Stimulated activated CD8-positive, alpha-beta memory T cell treated with anti-CD3 and anti-CD28 coated beads, Interleukin-15, amount 100 ng/mL, for 4 hours (primary cell): ENCODE measurements at places on chromosomes 2 and 18.

GRCh38 chr2:187939180-187939579 lies 352.5 kb upstream of the GULP1 start:
- no peak for DNase-seq

GRCh38 chr2:186065491-186065890 lies 326.9 kb downstream of the FSIP2 start:
- no peak for DNase-seq

DNA sequence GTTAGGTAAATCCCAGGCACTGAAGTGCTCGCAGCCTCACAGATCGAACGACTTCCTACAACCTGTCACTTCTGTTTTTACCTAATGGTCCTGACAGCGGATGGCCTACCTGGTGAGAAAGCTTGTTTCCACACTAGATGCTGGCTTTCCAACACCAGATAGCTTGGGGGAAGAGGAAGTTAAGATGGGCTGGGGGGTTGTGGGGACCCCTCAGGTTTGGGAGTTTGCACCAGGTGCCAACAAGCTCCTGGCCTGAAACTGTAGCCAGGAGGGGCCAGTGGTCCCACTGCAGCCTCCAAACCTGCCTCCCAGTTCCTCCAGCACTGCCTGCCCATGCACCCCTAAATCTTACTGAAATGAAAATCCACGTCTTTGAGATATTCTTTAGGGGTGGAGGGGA lies 3.9 kb downstream of the TMEM185B start:
- no peak for DNase-seq

- DNase-seq, result no peak
These were observed 85.3 kb upstream of the ZNF397 start for GRCh38 chr18:35155398-35156117.

- DNase-seq, result no peak
These were observed 2.3 kb upstream of the BCL11A start for GRCh38 chr2:60555783-60556139.

GRCh38 chr2:63851691-63852311 lies 10.1 kb downstream of the UGP2 start:
- DNase-seq, result no peak

DNA sequence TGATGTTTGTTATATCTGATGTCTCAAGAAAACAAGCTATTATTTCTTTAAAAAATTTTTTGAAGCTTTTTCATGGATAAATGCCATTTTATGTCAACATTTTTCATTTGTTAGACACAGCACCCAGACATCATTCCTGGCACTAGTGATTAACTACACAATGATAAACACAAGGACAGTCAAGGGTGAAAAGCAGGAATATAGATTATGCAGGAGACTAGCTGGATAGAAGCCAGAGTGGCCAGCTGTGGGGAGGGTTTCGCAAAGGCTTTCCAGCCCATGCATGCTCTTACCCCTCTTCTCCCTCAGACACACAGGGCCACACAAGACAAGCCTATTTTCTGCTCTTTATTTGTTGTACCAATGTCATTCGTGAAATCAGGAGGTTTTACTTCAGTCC lies 127.1 kb upstream of the TTC39C start:
- no peak for DNase-seq

- DNase-seq, result no peak
These were observed 103.1 kb upstream of the SPATS2L start for GRCh38 chr2:200203381-200203827.

- no peak for DNase-seq
These were observed 19.4 kb upstream of the MBP start for GRCh38 chr18:77151772-77152520.

DNA sequence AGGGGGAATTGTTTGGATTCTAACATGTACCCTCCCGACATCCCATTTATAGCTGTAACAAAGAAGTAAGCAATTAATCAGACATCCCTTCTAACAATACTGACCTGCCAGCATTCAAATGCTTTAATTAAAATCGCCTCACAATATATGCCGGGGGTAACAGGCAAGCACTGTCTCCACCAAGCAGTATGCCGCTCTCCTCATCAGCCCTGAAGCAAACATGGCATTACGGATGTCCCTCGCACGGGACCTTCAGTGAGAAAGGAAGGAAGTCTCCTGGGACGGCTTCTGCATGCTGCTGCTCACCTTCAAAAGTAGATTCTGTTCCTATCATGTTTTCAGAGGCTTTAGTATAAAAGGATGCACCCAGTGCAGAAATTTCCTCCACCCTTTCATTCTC lies 292.7 kb upstream of the POU3F3 start:
- DNase-seq, result no peak

GRCh38 chr18:79637921-79638909 lies 41.4 kb upstream of the CTDP1 start:
- no peak for DNase-seq

GRCh38 chr2:218032336-218033171 lies 29.8 kb upstream of the TNS1 start:
- DNase-seq, result no peak

GRCh38 chr18:51211552-51211951 lies 14.1 kb upstream of the MEX3C start:
- DNase-seq, result no peak

GRCh38 chr2:224973112-224974016 lies 68.9 kb downstream of the DOCK10 start:
- DNase-seq, result no peak

DNA sequence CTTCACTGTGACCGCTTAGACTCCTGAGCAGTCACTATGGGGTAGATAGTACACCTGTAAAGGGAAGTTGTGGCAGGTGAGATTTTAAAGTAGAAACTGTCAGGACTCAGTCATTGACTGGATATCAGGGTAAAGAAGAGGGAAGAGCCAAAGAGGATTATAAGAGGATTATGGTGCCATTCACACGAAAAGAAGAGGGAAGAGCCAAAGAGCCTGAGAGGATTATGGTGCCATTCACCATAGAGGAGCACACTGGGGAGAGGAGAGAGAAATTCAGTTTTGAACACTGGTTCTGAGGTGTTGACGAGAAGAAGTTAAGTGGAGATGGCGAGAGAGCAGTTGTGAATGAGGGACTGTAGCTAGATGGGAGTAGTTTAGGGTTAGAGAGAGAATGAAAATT lies 16.9 kb upstream of the KCNJ13 start:
- DNase-seq, result no peak

DNA sequence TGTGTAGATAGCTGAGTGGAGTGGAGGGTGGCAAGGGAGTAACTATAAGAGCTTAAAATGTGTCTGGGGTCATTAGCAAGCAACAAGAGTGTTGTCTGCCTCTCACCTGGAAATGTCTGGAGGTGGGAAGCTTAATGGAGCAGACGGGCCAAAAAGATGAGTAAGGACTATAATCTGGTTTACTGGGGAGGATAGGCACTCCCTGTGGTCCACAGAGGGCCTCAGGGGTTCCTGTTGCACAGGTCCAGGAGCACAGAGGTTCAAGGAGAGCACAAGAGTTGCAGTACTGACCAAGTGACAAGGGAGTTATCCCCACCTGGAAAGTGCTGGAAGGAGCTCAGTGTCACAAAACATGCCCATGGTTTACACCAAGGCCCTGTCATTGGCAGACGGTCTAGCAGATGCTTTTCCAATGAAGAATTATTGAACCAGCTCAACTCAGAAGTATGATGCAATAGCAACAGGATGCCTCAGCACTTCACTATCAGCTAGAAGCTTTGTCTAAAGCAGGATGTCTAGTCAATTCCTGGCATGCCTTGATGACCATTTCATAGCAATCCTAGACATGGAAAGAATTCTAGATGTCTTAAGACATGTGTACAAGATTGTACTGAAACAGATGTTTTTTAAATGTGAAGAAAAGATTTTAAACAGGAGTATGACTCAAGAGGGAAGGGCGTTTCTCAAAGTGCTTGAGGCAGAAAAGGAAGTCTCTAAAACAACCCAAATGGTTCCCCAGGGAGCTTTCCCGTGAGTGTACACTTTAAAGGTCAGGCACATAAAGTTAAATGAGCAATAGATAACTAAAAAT lies 62.9 kb upstream of the SERPINE2 start:
- DNase-seq, result no peak

DNA sequence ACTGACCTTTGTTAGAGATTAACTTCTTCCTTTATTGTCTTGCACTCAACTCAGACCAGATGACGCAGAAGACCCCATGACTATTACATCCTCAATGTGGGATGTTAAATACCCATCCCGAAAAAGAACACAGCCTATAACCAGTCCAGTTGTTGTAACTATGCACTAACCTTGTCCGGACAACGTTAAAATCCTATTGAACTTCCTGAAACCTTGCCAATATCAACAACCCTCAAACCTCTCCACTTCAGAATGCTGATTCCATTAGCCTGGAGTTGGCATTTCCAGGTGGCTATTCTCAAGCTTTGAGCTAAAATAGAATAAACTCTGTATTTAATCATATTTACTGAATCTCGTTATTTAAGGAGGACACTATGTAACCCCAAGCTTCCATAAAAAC lies 13.6 kb downstream of the NMS start:
- DNase-seq, result no peak

- no peak for DNase-seq
These were observed 114.5 kb downstream of the METTL8 start for GRCh38 chr2:171319164-171319810.

GRCh38 chr2:239360421-239361310 lies 40.2 kb downstream of the HDAC4 start:
- DNase-seq, result no peak

DNA sequence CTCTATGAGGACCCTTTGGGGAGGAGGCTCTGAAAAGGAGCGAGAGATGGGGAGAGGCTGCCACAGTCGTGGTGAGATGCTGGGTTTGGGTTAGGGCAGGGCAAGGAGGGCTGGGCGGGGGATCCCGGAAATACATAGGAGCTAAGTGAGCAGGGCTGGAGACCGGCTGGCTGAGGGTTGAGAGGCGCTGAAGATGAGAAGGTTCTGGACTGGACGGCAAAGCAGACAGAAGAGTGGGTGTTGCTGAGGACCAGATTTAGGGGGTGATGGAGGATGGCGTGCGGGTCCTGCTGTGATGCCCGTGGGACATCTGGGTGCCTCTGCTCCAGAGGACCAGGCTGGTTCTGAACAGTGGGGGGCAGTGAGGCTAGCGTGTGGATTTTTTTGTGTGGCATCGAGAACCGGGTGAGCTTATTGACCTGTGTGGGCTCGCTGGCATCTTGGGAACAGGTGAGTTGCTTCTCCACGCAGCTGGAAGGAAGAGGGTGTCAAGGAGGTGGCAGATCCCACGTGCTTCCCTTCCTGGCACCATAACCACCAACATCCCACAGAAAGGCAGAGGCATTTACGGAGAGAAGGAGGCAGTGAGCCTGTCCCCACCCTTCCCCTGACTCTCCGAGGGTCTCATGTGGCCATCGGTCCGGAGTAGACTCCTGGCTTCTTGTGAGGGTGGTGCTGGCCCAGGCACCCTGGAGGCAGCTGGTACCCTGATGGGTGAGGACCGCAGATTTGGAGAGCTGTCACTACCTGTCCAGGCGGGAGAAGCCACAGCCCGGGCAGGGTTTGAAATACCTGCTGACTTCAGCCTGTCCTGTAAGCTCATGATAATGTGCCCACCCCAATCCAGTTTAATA lies 70.3 kb downstream of the ASB1 start:
- DNase-seq, result no peak

DNA sequence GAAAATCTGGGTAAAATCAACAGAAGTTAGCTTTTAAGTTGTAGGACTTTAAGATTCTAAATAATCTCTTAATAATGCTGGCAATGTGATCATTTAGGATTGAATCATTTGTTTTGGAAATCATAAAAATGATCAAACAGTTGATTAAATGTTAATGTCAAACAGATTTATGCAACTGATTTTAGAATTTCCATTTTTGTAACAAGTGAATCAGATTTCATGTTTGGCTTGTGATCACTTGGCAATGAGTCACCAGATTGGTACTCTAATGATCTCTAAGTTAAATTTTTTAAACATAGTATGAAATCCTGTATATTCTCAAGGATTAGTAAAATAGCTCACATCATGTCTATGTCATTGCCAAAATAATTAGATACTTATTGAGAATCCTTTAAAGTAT lies 50.1 kb upstream of the UNC80 start:
- DNase-seq, result no peak

DNA sequence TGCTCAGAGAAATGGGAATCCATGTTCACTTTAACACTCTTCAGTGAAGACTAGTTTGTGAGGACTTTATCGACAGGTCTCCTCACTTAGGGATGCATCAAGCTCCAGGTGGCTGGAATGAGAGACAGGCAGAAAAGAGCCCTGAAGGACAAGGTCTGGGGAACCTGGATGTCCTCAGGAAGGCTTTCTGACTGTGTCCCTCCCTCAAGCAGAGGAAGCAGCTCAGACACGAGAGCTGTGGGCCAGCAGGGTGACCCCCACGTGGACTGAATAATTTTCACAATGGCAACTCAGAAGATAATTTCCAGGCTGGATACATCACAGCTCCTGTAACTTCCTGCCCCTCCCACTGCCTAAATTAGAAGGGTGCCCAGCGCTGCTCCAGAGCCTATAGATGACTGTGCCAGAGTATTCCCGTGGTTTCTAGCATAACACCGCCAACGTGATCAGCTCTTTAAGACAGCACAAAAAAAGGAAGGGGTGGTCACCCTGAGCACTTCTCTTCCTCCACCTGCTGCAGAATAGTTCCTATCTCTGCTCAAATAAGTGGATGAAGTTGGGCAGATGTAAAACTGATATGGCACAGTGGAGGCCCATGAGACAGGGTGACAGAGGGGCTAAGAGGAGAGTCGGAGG lies 25.7 kb upstream of the NCK2 start:
- DNase-seq, result no peak

GRCh38 chr2:98778741-98779483 lies 48.0 kb upstream of the MGAT4A start:
- no peak for DNase-seq

GRCh38 chr2:43011158-43011491 lies 215.3 kb downstream of the ZFP36L2 start:
- DNase-seq, result no peak

DNA sequence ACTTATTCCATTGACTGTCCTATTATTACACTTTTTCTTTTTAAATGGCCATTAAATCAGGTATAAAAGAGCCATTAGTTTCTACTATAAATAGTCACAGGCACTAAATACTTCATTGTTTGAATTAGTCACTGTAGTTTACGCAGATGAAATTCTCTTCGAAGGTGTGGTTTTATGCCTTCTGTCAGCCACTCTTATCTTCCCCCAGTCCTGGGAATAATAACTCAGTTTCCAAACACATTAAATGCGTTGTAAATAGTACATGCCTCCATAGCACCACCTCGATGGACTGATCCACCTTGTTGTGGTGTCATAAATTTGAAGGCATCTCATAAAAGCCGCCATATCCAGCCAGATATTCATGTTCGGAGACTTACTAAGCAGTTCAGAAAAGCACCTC lies 72.1 kb upstream of the PARD3B start:
- no peak for DNase-seq

GRCh38 chr18:32405588-32405987 lies 65.1 kb downstream of the GAREM1 start:
- no peak for DNase-seq
